ENCODE measurements at places on chromosomes 13 and 19.

DNA sequence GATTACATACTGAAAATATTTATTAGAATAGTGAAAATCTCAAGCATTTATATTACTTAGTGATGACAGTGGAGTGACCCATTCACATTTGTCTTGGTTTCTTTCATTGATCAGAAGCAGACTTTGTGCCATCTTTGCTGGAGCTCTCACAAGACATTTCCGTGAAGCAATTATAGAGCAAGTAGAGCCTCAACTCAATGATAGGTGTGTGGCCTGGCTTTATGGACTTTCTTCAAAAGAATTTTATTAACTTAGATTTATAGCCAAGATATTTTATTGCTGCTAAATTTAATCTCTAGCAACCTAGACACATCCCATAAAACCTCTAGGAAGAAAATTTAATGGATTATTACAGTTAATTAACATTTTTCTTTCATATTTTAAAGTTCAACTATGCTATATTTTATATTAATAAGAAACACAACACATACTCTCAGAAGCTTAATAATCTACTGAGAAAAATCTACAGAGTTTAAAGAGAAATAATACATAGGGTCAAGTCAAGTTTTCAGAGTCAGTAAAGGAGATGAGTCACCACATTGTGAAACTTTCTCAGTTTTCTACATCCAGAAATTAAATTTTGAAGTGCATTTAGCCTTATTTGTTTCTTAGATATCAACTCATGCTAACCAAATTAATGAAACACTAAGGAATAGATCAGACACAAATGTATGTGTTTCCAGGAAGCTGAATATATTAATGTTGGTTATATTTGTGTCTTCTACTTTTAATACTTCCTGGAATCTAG, 160.5 kb downstream of the LACC1 start:
- DNase-seq: no peak

GRCh38 chr13:37665420-37665819, 66.9 kb upstream of the POSTN start:
- no peak for DNase-seq

GRCh38 chr13:109412283-109412901, 374.0 kb downstream of the IRS2 start:
- no peak for DNase-seq

DNA sequence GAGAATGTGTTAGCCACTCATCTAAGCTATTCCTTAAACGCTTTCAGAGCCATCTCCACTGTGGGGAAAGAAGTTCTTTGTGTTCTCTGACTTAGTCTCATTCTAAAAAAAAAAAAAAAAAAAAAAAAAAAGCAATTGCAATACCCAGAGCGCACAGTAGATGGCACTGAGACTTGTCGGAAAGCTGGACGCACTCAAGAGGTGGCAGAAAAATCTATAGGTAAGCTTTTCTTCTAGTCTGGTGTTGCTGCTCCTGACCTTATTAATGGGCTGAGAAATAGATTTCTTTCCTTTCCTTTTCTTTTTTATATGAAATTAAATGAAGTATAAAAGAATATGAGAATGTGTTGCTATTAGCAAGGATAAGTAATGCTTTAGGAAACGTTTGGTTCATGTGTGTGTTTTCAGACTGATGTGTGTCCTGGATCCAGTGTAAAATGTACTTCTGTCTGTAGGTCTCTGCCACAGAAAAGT, 4.7 kb upstream of the GJB2 start:
- DNase-seq: peak; percentile 20

- no peak for DNase-seq
Observed at GRCh38 chr13:113917096-113917495, 53.2 kb upstream of the GAS6 start.

DNA sequence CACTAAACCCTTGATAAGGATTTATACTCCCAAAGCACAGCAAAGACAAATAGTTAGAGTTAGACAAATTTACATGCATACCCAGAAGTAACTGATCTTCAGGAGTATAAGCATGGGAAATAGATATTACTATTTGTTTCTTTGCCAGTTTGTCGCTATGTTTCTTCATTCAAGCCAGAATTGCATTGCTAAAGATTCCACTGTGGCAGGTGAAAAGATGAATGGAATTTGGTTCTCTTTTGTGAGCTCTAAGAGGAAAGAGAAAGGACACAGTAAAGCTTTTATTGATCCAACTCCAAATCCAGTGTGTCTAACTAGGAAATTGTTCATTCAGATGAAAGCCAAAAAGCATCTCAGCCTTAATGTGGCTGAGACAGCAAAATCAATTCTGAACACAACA, 292.3 kb upstream of the SPRY2 start:
- DNase-seq: no peak

- peak; percentile 35 for DNase-seq
Observed at GRCh38 chr13:105920370-105920769, 615.1 kb downstream of the EFNB2 start.

DNA sequence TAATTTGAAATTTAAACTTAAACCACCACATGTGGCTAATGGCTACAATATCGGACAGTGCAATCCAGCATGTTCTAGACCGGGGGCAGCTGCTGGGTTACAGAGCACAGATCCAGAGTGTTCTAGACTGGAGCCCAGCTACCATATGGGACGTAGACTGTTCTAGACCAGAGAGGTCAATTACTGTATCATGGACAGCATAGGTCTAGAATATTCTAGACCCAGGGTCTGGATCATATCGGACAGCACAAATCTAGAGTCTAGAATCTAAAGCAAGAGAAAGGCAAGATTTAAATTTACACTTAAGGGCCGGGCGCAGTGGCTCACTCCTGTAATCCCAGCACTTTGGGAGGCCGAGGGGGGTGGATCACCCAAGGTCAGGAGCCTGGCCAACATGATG, 37.9 kb downstream of the CELF5 start:
- no peak for DNase-seq

GRCh38 chr13:80083853-80084676, 256.9 kb downstream of the SPRY2 start:
- DNase-seq: peak; percentile 84

- DNase-seq: no peak
Observed at GRCh38 chr13:40520916-40521315, 145.5 kb downstream of the FOXO1 start.

- peak; percentile 74 for DNase-seq
Observed at GRCh38 chr13:36362251-36362650, 16.1 kb upstream of the SPART start.

DNA sequence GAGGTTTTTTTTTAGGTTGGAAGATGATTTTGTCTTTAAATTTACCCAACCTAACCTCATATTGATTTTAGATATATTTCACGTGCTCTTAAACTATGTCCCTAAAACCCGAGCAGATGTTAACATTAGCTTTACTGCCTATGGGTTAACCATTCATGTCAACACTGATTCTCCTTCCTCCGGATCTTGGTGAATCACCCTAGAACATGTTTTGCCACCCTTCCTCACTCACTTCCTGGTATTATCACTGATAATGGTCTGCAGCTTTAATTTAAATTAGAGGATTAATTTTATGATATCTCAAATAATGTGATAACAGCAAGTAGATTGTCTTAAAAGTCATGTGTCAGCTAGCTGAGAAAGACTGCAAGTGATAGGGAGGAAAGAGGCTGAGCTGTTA, 31.9 kb downstream of the HTR2A start:
- no peak for DNase-seq

GRCh38 chr19:17829855-17830566, 8.7 kb upstream of the INSL3 start:
- DNase-seq: no peak

GRCh38 chr19:10871711-10872545, 575 bp downstream of the CARM1 start:
- no peak for DNase-seq

DNA sequence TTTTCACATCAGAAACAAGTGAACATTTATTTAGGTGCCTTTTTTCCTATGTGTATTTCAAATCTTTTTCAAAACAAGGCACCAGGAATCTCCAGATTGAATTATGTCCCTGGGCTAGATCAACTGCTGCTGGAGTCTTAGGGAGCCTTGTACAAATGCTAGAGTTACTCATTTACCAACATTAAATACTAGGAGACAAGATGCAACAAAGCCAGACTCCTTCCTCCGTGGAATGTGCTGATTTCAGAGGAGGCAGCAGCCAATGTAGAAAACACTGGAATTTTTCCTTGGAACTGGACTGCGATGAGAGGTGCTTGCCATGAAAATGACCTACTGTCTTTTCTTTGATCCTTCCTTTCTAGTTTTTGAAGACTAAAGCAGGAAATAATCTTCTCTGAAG, 1514.7 kb upstream of the MIR17HG start:
- no peak for DNase-seq

DNA sequence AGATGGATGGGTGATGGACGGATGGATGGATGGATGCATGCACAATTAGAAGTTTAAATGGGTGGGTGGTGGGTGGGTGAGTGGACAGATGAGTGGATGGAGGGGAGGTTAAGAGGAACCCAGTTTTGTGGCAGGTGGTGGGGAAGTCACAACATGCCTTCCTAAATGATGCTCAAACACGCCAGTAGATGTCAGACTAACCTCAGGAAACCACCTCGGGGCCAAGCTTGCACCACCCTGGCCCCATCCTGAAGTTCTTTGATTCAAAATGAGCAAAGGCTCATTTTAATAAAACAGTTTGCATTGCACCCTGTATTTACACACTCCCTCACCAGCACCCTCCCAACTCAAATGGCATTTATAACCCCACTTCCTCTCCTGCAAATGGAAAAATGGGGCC, 91.4 kb upstream of the CACNA1A start:
- peak; percentile 60 for DNase-seq

GRCh38 chr13:32261567-32261966, 53.6 kb downstream of the ZAR1L start:
- peak; percentile 68 for DNase-seq

DNA sequence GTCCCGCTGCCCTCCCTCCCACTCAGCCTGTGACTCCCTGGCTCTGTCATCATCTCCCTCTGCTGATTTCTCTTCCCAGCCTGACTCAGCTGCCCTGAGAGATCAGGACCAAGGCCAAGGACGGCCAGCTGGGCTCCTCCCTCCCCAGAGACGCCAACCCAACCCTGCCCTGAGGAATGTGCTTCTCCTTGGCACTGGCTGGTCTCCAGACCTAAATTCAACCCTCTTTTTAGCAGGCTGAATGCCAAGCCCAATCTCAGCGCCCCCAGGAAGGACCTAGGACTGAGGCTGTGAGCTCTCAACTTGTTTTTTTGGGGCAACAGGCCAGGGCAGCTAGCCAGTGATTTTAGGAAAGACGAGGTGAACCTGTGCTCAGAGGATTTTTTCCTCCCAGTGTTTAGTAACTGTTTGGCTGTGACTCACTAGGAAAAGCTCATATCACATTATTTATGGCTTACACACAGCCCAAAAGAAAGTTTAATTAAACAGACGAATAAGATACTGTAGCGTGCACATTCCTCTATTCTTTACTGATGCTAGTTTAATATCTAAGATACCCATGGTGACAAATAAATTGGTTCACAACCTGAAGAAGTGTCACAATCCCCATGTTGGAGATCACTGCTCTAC, 7.4 kb upstream of the IGFL1 start:
- DNase-seq: no peak

DNA sequence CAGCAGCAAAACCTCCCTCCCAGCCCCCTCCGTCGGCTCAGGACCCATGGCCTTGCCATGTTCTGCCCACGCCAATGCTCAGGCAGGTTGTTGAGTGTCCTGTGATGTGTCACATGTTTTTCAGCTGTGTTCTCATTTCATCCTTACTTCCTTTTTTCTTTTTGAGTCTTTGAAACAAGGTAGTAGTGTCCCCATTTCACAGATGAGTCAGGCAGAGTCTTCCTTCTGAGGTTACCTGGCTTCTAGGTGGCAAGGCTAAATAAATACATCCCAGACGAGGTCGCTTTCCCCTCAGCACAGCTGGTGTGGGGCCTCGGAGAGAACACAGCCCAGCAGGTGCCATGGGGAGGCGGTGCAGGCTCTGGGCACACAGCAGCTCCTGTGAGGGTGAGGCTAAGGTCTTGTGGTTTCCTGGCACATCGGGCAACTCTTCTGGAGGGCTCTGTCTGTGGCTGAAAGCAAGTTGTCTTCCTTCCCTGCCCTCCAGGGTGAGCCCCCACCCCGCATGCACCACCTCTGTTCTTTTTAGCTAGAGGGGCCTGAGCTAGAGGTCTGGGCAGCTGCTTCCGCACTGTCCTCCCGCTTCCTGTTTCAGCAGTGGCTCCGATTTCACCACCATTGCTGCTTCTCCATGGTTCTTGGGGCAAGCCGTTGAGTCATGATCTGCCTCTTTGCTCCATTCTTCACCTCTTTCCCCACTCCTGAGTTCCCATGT, 15.1 kb downstream of the PRAM1 start:
- DNase-seq: no peak

DNA sequence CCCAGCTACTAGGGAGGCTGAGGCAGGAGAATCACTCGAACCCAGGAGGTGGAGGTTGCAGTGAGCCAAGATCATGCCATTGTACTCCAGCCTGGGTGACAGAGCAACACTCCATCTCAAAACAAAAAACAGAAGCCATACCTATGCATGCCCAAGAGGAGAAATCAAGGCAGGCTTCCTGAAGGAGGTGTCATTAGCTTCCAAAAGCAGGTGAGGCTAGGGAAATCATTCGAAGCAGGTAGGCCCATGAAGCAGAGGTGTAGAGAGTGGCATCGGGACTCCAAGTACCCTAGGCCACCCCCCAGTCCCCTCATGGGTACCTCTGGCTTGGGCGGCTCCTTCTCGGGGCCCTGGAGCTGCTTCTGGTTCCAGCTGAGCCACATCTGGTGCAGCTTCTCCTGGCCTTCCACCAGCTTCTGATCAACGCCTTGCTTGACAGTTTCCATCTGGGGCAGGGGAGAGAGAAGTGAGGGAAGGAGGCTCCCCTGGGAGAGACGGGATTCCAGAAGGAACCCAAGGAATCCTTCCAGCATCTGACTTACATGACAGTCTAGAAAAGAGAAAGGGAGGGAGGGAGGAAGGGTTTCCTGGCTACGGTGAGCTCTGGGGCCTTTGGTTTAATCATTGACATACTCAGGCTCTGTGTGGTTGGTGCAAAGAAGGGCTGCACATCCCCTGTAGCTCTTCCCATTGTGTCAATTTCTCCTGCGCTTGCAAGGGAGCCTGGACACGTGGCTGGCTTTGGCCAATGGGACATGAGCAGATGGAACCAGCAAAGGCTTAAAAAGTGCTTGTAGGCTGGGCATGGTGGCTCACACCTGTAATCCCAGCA, 13.1 kb upstream of the TICAM1 start:
- DNase-seq: peak; percentile 52

- DNase-seq: no peak
Observed at GRCh38 chr13:23909606-23910005, 12.3 kb upstream of the C1QTNF9B start.

DNA sequence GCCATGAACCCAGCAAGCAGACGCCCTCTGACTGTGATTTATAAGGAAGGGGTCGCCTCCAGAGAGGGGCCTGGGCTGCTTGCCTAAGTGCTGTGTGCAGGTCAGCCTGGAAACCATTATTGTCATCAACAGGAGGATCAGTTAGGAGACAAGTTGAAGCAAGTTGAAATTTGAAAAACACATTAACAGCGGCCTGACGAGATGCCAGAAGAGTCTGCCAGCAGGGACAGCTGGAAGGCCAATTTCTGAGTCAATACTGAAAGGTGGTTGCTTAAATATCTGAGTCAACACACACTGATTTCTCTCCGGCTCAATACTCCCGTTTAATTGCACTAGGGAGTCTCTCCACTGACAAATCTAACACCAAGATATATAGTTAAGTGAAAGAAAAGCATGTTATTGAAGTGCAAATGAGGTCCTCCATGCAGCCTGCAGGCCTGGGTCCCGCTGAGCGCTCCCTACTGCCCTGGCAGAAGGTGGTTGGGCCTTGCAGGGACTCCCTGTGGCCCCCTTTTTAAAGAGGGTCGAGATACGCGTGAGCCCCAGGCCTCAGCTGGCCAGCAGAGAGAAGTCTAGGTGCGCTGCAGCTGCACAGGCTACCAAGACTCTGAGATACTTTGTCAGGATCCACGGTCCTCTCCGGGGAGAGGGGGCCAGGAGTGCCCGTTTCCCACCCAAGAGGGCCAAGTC, 91.1 kb downstream of the RNASEH2B start:
- peak; percentile 14 for DNase-seq

- DNase-seq: no peak
Observed at GRCh38 chr19:21603431-21604231, 98.2 kb downstream of the ZNF429 start.

All from fibroblast of the conjunctiva (primary cell).